ENCODE measurements at places on chromosomes 5 and 9.

GRCh38 chr5:145130996-145131395, 704.1 kb downstream of the PRELID2 start:
- no peak for DNase-seq

DNA sequence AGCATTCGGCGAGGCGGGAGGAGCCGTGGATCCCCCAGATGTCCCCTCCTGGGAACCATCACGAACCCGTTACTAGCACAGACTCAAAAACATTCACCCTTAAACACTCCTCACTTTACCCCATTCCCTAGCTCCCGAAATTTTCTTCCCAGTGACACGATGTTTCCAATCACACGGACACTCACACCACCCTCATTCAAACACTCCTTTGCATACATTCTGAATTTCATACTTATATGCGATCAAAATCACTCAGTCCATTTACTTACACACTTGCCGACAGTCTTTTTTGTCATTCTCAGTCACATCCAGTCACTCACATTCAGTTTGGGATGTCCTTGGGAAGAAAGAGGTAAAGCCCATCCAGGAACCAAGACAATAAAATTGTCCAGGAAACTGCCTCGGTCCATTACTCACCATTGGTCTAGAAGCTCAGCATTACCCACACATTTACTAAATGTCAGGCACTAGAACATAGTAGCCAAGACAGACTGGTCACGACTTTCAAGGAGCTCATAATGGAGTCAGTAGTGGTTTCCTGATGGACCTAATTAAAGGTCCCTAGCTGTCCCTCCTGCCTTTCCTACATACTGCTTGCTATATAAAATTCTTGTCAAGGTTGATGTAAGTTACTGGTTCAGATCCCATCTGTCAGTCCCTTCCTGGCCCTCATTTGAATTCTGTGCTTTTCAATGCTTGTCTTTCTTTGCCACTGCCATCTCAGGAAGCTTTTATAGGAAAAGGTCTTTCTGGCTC, 574 bp downstream of the SLC35A4 start:
- no peak for DNase-seq

GRCh38 chr9:36905101-36906066, 128.7 kb downstream of the PAX5 start:
- no peak for DNase-seq

GRCh38 chr9:77457916-77458592, 190.1 kb downstream of the GNA14 start:
- DNase-seq, result peak; percentile 21

DNA sequence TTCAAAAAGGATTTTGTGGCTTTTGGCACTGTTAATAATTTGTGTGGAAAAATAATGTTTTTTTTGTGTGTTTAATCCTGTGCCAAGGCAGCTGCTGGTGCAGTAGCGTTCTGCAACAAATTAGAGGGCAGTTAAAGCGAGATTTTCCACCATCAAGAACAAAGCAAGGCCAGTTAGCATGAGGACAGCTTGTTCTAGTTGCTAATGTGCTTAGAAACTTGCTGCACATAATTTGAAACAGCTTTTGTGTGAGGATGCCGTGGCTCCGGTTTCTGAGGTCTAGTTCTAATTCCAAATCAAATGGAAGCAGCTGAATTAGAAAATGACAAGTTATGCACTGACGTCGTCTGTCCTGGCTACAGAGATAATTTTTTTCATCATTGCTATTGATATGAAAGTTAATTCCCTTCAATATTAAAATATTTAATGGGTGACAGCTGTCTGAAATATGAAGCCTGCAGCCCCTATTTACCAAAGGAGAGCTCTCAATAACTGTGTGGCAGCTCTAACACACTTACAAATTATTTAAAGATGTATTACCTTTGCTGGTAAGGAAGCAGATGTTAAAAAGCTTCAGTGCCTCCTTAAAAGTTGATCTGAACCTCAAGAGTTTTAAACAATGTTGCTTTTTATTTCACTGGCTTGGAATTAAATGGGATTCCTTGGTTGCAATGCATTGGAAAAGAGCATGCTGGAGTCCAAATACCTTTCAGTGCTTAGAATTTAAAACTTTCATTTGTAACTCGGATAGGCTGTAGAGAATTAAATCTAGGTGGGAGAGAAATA, 128.6 kb downstream of the SPATA31D1 start:
- DNase-seq, result peak; percentile 15

DNA sequence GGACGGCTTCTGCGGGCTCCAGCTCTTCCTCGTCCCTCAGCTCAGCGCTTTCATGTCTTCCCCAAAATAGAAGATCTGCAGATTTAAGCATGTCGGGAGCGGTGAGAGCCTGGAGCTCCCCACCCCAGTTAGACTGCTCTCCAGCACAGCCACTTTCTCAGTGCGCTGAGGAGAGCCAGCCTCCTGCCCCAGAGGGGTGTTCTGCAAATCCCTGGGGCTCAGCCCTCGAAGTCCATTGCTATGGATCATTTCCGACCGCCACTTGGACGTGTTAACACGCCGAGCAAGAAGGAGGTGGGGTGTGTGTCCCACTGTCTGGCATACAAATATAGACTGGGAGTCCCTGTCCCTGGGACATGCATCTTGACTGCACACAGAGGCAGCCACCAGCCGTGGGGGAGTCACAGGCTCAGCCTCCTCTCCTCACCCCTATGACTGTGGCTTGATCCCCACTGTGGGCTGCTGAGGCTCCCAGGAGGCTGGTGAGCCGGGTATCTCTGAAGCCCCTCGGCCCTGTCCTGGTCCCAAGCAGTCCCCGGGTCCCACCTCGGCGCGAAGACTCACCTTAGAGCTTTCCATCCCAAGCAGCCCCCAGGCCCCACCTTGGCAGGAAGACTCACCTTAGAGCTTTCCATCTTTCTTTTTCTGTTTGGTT, 30.0 kb upstream of the RNF130 start:
- no peak for DNase-seq

DNA sequence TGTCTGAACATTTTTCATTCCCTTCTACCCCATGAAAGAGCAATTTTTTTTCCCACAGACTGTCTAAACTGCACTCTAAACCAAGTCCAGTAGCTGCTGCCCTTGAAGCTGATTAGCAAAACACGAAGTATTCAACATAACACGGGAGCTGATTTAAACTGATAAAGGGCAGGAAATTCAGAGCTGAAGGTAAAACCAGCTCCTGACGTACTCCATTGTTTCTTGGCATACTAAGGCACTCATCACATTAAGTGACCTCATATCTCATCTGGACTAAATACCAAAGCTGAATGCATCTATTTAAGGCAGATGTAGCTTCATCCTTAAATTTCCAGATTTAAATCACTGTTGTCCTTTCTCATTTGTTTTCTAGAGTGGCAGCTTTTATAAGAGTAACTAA, 12.0 kb downstream of the GDF9 start:
- DNase-seq, result no peak

- no peak for DNase-seq
Measured at GRCh38 chr9:77843076-77843870, 188.3 kb downstream of the GNAQ start.

- DNase-seq, result no peak
Measured at GRCh38 chr9:89896806-89897340, 292.1 kb downstream of the GADD45G start.

- DNase-seq, result no peak
Measured at GRCh38 chr5:80915716-80916115, 44.4 kb upstream of the RASGRF2 start.

DNA sequence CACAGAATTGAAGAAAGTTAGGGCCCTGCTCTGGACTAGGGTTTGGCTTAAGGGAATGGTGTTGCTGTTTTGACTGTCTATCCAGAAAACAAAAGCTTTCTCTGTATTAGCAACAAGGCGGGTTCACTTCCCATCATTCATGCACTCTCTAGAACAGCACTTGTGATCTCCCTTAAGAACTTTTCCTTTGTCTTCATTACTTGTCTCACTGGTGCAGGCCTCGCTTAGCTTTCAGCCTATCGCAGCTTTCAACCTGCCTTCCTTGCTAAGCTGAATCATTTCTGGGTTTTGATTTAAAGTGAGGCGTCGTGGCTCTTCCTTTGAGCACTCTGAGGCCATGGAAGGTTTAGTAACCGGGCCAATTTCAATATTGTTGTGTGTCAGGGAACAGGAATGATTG, 35.2 kb upstream of the LPCAT1 start:
- no peak for DNase-seq

GRCh38 chr5:75363726-75364495, 26.9 kb downstream of the HMGCR start:
- DNase-seq, result peak; percentile 35

GRCh38 chr5:75108931-75109596, 56.7 kb upstream of the GCNT4 start:
- no peak for DNase-seq

- DNase-seq, result no peak
Measured at GRCh38 chr9:6758248-6758497, 400 bp downstream of the KDM4C start.

GRCh38 chr5:68176802-68177479, 38.6 kb upstream of the PIK3R1 start:
- DNase-seq, result no peak

DNA sequence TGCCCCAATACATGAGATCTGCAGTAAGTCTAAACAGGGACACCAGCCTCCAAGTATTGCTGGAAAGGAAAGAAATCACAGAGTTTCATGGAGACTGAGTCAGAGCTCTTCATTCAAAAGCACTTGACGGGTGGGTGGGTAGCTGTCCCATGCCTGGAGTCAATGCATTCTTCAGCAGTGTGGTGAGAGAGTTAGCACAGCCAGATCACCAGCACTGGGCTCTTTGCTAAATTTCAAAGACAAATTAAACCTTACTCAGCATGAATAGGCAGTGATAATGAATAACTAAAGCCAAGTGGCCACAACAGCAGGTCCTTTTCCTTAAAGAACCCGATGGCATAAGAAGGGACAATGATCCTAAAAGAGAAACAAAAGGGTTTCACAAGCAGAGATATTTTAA, 192.4 kb downstream of the ACTL7B start:
- DNase-seq, result no peak

DNA sequence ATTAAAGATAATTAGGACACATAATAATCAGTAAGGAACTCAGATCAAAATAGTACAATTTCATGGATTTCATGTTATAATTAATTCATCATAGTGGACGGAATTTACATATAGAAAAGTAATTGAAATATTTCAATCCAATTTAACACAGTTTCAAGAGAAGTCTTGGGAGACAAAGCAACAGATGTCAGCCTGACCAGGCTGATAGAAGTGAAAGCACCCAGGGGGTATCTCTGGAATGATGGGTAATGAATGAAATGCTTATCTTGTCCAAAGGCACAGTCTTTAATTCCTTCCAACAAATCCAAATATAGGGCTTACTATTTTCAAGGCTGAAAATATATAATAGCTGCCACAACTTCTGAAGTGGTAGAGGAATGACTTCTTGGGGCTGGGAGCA, 629.3 kb upstream of the RGMB start:
- DNase-seq, result no peak

DNA sequence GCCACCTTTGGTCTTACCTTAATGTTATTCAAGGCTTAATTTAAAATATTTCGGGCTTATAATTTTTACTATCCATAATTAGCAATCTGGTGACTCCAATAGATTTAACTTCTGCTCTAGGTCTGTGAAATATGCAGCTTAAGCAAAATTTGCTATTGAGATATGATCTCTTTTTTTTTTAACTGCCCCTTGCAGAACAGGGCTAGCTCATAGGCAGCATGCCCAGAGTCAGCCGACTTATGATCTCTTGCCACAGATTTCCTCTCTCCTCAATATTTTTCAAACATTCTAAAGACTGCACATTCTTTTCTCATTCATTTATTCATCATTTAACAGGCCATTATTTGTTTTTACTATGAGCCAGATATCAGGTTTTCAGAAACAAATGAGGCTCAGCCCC, 4.5 kb downstream of the TTC23L start:
- no peak for DNase-seq

DNA sequence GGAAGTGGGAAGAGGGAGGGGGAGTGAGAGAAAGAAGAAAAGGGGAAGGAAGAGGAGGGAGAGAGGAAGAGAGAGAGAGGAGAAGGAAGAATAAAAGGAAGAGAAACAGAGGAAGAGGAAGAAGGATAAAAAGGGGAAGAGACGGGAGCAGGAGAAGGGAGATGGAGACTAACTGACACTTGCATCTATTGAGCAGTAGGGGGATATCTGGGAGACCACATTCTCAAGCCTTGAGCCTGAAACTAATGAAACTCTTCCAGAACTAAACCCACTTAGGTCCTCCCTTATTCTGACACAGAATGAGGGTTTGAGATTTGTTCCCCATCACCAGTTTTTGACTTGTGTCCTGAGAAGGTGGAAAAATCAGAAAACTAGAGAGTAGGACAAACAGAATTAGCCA, 533.3 kb downstream of the CDH12 start:
- peak; percentile 21 for DNase-seq

DNA sequence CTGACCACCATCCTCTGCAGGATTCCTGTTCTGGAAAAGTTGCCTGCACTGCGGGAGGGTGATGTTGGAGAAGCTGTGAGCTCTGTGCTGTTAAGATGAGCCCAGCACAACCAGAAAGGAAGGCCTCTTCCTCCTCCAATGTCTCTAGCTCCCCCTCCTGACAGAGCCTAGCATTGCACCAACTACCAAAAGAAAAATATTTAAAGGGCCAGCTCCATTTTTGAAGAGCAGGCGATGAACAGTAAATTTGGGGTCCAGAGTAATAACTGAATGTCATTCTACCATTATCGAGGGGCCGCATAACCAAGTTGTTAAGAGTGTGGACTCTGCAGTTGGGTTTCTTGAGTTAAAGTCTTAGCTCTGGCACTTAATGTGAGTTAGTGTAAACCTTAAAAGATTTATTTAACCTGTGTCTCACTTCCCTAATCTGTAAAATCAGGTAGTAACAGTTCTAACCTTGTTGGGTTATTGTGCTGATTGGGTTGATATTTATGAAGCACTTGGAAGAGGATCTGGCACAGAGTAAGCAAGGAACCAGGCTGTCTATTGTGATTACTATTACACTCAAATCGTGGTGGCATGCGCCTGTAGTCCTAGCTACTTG, 3.9 kb downstream of the TEX53 start:
- DNase-seq, result peak; percentile 50

GRCh38 chr5:20572614-20573013, 584.6 kb upstream of the CDH18 start:
- no peak for DNase-seq

GRCh38 chr9:132244582-132245455, 83.0 kb downstream of the NTNG2 start:
- DNase-seq, result no peak

DNA sequence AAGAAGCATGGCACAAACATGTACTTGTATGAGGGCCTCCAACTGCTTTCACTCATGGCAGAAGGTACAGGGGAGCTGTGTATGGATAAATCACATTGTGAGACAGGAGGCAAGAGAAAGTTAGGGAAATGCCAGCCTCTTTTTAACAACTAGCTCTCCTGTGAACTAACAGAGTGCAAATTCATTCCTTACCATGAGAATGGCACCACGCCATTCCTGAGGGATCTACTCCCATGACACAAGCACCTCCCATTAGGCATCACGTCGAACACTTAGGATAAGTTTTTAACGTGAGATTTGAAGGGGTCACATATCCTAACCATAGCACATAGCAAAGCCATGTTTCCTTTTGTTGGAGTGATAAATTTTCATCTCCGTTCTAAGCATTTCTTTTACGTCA, 747.2 kb upstream of the CHD1 start:
- no peak for DNase-seq

GRCh38 chr5:96110300-96110699, 148.6 kb upstream of the ELL2 start:
- DNase-seq, result no peak
